ENCODE measurements at places on chromosomes 16 and 17. TPM values are rescaled to one million over a fixed set of nuclear protein-coding genes. Genes with fewer than 3 reads are reported as not detected.

GRCh38 chr17:15920758-15921239 is 24.1 kb upstream of the ADORA2B start:
- H3K27me3 ChIP-seq, result peaks cover 13% of the 10 kb centered on the region
- H3K4me3 ChIP-seq, result no peak overlapping the region
- H3K36me3 ChIP-seq, result no peaks in the 10 kb centered on the region
- peaks cover 4% of the 10 kb centered on the region for H3K4me1 ChIP-seq

DNA sequence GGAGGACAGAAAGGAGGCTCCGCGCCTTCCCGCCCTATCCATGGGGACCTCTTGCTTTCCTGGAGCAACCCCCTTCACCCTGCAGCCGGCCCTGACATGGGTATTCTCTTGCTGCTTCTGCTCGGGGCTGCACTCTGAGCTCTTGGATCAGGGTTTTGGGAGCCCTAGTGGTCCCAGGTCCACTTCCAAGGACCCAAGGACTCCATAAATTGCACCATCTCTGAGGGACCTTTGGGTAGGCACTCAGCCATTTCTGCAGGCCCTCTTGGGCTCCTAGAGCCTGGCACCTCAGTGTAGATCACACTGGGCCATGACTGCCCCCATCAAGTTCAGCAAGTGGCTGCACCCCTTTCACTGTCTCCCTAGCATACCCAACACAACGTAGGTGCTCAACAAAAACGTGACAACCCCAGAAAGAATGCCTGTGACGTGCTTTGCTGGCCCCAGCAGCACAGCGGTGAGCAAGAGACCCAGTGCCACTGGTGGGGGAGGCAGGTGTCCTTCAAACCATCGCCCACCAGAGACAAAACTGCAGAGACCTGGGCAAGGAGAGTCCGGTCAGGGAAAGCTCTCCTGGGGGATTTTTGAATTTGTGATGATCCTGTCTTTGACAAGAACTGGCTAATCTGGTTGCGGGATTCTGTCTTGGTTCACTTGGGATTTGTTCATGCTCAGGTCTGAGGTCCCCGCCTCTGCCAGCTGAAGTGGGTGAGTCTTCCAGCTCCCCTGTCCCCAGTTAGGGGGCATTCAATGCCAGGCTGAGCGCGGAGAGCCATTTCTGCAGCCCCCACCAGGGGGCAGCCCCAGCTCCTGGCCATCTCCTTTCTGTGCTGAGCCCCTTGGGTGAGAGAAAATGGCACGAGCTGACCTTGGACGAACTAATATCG is 2.5 kb upstream of the RAB11FIP4 start:
- H3K27me3 ChIP-seq, result peaks cover 39% of the 10 kb centered on the region
- H3K4me3 ChIP-seq, result no peak overlapping the region
- H3K4me1 ChIP-seq, result no peaks in the 10 kb centered on the region
- H3K27ac ChIP-seq, result no peak overlapping the region

NAT9 gene
- polyA plus RNA-seq, result 36.9 TPM

MPP3 gene
- 7.4 TPM for polyA plus RNA-seq

DNA sequence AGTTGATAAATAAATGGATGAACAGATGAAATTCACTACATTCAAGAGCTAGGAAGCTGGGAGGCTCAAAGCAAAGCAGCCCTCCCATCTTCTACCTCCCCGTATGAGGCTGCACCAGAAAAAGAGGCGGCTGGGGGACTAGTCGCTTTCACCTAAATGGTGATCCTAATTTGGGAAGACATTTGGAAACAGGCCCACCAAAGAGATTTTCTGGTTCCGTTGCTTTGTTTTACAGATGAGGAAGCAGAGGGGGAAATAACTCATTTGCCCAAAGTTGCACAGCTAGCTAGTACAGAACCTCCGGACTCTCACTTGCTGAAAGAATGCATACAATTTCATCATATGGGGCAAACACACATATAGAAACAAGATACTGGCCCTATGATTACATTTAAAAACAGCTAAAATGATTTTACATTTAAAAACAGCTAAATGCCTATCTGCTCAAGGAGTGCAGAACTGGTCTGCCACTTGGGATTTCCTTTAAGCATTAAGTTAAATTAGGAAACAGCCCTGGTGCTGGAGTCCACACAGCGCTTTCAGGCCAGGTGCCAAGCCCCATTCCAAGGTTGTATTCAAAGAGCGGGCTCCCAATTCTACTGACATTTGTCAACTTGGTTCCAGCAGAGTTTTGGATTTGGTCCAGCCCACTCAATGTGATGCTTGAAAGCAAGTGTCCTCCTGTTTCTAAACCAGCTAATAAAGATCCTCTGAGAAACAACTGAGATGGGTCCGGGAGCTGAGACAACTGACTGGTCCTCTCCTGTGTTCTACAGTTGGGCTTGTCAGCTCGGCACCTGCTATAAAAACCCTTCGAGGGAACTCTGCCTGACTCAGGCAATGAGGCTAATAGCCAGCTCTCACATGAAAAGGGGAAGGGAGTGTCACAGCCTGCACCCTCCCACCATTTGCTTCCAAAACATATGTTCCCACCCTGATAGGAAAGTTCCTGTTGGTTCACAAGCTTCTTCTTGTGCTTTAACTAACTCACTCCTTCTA is 11.7 kb downstream of the ERN1 start:
- no peaks in the 10 kb centered on the region for H3K27me3 ChIP-seq
- peaks cover 4% of the 10 kb centered on the region for H3K36me3 ChIP-seq
- DNase-seq, result no peak
- H3K4me3 ChIP-seq, result no peak overlapping the region
- no peak overlapping the region for H3K27ac ChIP-seq

XAF1 gene
- 10.6 TPM for polyA plus RNA-seq

CES4A gene
- polyA plus RNA-seq, result 6.6 TPM

- peaks cover 23% of the 10 kb centered on the region for H3K4me1 ChIP-seq
- no peak overlapping the region for H3K4me3 ChIP-seq
- no peaks in the 10 kb centered on the region for H3K27me3 ChIP-seq
These were observed 1.3 kb upstream of the TNS4 start for GRCh38 chr17:40502716-40503115.

- no peak overlapping the region for H3K27ac ChIP-seq
- no peak for DNase-seq
- H3K4me1 ChIP-seq, result no peaks in the 10 kb centered on the region
- H3K4me3 ChIP-seq, result no peak overlapping the region
These were observed 78.1 kb downstream of the SKAP1 start for GRCh38 chr17:48351911-48352332.

DNA sequence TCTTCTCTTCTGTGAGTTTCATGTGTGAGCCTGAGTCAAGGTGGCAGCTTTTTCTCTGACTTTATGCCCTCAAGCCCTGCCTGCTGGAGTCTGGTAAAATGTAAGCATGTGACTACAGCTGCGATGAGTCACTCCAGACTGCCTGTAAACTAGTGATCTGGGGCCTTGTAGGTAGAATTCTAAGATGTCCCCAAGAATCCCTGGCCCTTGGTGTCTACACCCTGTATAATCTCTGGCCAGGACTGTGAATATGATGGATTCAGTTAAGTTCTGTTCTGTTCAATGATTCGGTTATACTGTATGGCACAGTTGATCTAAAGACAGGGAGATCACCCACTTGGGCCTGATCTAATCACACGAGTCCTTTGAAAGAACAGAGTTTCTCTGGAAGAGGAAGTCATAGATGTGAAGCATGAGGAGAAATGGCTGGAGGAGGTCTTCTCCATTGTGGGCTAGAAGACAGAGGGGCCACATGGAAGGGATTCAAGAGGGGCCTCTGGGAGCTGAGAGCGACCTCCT is 29.8 kb downstream of the PRSS54 start:
- no peaks in the 10 kb centered on the region for H3K27me3 ChIP-seq
- H3K4me1 ChIP-seq, result peaks cover 17% of the 10 kb centered on the region
- no peak overlapping the region for H3K4me3 ChIP-seq
- no peak for DNase-seq

DNA sequence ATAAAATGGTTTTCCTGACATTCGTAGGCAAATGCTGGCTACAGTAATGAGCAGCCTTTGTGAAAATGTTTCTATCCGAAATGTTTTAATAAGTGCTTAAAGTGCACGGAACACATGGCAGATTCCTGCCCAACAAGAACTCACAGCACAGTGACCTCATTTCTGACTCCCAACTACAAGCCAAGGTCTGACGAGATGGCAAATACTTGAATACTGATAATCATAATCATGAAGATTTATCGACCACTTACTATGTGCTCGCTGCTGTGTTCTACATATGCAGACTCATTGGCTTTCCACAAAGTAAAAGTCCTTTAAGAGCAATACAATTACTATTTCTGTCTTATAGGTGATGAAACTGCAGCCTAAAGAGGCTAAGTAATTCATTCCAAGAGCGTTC is 238.1 kb upstream of the CDH5 start:
- H3K4me3 ChIP-seq, result no peak overlapping the region
- no peak overlapping the region for H3K27ac ChIP-seq
- H3K4me1 ChIP-seq, result peaks cover 9% of the 10 kb centered on the region
- H3K36me3 ChIP-seq, result no peaks in the 10 kb centered on the region

DNA sequence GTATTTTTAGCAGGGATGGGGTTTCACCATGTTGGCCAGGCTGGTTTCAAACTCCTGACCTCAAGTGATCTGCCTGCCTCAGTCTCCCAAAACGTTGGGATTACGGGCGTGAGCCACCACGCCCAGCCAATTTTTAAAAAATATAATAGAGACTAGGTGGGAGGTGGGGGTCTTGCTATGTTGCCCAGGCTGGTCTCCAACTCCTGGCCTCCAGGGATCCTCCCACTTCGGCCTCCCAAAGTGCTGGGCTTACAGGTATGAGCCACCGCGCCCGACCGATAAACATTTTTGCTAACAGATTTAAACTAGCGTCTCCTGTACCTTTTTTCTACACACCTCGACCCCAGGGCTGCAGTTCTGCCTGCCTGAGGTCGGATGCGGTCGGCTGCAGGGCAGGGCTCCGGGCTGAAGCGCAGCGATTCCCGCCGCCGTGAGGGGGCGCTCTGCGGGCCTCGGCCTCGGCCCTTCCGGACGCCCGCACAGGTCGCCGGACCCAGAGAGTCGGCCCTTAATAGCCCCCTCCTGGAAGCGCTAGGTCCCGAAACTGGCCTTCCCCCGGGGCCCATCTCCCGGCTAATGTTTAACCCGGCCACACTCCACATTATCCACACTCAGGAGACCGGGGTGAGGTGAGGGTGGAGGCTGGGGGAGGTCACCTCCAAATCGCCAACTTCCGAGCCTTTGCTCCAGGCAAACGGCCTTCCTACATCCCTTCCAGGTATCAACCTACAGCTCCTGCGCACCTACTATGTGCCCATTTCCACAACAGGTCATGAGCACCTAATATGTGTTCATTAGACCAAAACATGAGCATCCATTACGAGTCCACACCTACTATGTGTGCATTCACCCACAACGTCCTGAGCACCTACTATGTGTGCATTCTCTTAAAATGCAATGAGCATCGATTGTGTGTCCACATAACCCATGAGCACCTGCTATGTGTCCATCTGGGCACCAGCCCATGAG is 2.0 kb upstream of the GLIS2 start:
- H3K27ac ChIP-seq, result no peak overlapping the region
- no peak for DNase-seq
- H3K27me3 ChIP-seq, result peaks cover 7% of the 10 kb centered on the region
- no peaks in the 10 kb centered on the region for H3K36me3 ChIP-seq
- peaks cover 30% of the 10 kb centered on the region for H3K4me1 ChIP-seq
